Mesendoderm (in vitro differentiated cells): ENCODE measurements at places on chromosomes 3 and 15.

DNA sequence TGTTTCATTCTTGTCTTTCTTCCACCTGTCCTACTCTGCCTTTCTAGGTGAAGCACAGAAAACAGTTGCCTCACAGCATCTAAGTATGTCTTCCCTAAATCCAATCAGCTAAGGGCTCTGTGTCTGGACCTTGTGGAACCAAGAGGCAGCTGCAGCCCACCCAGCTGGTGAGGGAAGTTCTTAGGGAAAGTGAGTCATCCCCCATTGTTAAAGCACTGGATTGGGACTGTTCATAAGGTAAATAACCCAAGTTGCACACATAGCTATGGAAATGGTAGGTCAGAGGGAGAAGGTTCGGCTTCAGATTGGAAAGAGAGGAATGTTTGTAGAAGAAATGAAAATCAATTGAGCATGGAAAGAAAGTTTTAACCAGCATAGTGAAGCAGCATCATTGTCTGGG, 18.0 kb upstream of the ARNT2 start:
- DNase-seq: no peak

- DNase-seq: no peak
These were observed 1.8 kb downstream of the CX3CR1 start for GRCh38 chr3:39277893-39278615.

DNA sequence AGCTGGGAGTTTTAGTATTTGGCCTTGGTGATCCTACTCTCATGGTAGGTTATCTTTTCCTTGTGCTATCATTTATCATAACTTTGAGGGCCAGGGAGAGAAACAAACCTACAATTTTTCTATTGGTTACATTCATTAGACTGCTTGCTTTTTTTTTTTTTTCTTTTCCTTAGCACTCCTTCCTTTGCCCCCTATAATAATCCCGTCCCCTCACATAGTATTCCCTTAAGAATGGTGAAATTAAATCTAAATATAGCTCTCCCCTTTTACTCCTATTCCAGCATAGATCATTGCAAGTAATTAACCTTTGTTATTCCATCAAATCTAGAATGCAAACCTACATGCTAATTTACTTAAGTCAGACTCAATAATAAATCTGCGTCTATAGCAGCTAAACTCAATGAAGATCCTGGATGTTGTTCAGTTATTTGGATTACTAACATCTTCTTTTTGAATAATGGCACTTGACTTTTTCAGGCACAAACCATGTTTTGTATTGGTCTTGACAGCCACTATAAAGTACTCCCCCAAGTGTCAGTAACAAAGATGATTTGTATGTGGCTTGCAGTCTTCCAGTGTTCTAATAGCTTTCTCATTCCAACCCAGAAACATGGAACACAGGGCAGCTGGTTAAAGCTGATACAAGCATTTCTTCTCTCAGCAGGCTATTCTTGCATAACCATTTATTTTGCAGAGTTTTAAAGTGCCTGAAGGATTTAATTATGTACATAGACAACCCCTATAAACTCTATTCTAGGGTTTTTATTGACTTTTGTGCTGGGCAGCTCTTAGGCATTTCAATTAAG, 420.6 kb downstream of the MECOM start:
- no peak for DNase-seq

GRCh38 chr3:134483195-134483900, 2.4 kb downstream of the ANAPC13 start:
- no peak for DNase-seq

DNA sequence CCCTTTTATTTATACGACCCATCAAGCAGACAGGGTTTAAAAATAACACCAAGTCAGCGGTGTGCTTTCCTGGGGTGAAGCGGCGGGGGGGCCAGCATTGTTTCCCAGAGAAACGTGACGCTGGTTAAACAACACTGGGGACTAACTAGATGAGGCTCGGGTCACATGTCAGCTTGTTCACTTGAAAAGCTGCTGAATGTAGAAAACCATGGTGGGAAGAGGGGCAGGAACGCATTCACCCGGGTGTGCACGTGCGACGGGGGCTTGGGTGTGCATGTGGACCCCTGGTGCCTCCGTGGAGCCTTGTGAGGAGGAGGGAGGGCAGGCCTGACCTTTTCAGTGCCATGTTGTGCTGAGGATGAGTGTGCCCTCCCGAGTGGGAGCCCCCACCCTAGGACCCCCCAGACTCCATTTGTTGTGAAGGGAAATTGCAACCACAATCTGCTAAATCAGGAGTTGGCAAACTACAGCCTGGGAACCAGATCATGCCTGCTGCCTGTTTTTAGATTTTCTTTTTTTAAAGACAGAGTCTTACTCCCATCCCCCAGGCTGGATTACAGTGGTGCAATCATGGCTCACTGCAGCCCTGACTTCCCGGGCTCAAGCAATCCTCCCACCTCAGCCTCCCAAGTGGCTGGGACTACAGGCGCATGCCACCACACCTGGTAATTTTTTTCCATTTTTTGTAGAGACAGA, 70.4 kb upstream of the CMTM7 start:
- peak; percentile 82 for DNase-seq

DNA sequence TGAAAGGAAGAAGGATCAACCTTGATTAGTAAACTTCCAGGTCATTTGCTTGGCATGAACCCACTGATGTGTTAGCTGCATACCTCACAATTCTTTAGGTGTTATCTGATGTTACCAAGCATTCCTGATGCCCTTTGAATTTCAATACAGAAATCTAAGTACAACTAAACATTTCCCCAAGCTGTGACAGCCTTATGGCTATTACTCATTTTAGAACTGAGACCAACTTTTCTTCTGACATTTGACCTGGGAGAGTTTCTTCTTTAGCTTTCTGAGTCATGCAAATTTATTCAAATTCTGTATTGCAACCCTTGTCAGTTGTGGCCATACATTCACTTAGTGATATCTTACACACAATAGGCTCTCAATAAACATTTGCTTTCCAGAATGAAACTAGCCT, 124.3 kb downstream of the TIGIT start:
- DNase-seq: peak; percentile 61

DNA sequence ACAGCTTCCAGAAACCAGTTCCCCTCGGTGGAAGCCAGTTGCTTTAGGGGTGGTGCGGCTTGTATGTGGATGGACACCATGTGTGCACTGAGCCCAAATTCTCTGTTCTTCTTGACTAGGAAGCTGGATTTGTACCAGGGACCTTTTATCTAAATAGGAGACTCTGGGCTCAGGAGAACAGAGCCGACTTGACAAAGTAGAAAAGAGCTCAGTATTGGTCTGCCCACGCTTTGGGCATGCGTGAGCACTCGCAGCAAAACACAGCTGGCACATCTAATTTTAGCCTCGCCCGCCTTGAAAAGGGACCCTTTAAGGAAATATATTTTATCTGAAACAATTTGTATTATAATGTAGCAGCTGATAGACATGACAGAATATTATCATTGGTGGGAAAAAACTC, 1.1 kb upstream of the RBMS3 start:
- no peak for DNase-seq

DNA sequence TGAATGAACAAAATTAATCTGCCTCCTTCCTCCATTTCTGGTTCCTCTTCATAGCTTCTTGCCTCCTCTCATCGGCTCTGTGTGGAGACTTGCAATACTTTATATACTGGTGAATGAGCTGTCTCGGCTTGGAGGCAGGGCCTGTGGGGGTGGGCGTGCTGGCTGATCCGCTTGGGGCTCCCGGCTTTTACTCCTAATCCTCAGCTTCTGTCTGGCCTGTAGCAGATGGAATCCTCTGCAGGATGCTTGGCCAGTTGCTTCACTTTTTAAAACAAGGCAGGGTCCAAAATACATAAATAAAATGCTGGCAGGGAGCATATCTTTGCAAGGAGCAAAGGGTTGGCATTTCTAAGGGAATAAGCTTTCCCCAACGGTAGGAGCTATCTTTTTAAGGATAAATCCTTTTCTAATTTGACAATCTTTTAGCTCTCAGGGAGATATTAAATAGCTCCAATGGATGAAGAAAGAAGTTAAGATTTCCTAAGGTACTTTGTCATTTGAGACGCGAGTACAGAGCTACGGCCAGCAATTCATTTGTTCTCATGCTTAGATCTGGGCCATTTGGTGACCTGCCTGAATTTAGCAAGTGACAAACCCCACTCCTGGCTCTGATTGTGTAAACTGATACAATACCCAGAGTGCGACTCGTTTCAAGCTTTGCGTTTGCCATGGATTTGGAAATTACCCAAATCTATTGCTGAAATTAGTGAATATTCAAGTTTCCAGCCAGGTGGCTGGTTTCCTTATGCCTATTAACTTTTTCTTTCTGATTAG, 18.9 kb downstream of the SV2B start:
- no peak for DNase-seq

GRCh38 chr3:110758208-110758607, 313.4 kb upstream of the NECTIN3 start:
- DNase-seq: no peak

- DNase-seq: no peak
These were observed 293.4 kb upstream of the MME start for GRCh38 chr3:154786724-154787123.

DNA sequence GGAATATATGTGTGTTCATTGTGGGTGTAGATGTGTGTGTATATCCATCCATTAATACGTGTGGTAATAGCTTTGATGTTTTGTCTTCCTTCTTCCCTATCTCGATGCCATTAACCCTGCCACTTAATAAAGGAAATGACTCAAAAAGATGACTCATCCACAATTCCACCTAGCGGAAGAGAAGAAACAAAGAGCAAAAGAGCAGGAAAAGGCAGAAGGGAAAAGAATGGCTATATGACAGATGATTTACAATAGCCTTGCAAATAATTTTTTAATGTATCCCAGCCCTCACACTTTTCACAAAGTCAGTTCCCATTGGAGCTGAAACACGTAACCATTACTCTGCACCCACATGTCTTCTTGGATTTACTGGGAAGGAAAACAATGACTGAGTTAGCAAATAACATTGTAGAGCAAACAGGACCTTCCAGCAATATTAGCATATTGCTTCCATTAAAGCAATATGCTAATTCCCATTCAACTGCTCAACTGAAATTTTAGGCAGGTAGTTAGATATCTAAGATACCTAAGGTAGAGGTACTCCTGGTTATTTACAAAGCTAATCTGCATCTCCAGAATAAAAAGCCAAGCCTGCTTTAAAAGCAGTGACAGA, 197.2 kb downstream of the KCNAB1 start:
- DNase-seq: peak; percentile 74

GRCh38 chr3:45687828-45688193, 1.4 kb upstream of the SACM1L start:
- DNase-seq: no peak

DNA sequence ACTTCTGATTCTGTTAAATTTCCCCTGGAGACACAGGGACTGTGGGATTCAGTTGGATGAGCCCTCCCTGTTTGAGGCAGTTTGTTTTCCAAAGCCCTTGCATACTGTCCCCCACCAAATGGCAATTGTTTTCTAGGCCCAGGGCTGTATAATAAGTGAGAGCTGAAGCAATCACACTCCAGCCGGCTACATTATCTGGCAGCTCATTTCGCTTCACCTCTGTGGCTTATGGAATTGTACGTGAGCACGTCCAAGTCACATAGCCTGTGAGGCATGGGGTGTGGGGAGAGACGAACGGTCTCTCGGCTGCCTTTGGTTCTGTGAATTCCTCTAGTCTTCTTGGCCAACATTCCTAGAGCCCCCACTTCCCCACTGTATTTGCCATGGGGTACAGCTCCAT, 10.7 kb downstream of the RBP2 start:
- DNase-seq: no peak

DNA sequence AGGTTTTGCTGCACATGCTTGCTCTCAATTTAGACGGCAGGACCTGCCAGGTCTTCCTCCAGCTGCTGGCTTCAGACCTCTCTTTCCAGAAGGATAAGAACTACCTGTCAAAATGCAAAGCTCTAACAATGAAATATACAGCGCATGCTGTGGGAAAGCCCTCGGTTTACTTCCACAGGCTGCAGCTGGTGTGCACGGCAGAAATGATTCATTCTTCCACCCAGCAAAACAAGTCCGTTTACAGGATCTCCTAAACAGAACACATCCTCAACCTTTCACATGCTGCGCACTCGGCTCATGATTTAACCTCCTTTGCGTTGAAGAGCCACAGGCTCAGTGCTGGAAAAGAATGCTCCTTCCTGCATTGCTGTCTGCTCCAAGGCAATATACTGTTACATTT, 92.4 kb upstream of the WNT5A start:
- DNase-seq: no peak

DNA sequence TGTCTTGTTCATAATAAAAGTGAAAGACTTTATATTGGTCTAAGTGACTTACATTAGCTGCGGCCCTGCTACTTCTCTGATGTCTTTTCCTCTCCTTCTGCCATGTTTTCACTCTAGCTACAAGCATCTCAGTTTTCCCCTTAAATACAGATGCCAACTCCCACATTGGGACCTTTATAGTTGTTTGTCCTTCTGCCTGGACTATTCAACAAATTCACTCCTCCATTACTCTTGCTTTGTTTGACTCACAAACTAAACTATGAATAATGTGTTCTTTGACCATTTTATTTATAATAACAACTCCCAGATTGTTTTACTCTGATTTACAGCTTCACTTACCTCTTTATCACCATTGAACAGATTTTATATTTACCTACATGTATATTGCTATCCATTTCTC, 1369.9 kb downstream of the SI start:
- DNase-seq: no peak

GRCh38 chr3:45564172-45564571, 30.4 kb upstream of the LIMD1 start:
- DNase-seq: no peak

- no peak for DNase-seq
These were observed 86.6 kb downstream of the MEX3B start for GRCh38 chr15:81959196-81959595.

DNA sequence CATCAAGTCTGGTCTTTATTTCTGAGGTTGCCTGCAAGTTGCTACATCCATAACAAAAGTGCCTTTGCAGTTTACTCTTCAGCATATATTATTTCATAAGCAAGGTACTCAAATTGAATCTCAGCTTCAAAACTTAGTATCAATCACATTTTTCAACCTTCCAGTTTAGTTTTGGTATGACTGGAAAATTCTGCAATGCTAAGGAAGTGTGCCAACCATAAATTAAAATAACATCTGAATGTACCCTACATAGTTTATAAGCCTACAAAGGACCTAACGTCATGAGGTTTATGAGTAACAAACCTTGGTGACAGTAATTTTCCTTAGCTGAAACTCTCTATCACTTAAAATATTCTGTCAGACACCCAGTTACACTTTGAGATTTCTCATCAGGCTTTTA, 62.8 kb downstream of the THBS1 start:
- DNase-seq: no peak

GRCh38 chr3:12993517-12994356, 79.5 kb downstream of the IQSEC1 start:
- DNase-seq: peak; percentile 63

DNA sequence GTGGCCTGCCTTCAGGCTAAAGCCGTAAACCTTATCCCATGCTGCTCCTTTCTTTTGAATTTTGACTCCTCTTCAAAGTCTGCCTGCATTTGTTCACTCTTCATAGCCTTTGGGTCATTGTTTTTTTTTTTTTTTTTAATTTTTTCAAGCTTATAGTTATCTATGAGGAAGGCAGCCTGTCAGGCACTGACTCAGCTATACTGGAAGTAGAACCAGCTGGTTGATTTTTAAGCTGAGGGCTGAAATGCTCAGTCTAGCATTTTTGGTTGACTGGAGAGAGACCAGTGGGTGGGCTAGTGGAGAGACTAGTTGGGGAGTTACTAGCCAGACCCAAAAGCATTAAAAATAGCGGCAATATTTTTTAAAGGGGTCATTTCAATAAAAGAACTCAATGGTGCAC, 44.1 kb downstream of the C3orf20 start:
- no peak for DNase-seq

GRCh38 chr3:141499965-141500364, 13.1 kb downstream of the RASA2 start:
- DNase-seq: no peak

- DNase-seq: peak; percentile 78
These were observed 40.5 kb downstream of the FILIP1L start for GRCh38 chr3:100073714-100074307.
